ENCODE measurements at places on chromosomes 13 and 19. TPM values are rescaled to one million over a fixed set of nuclear protein-coding genes. Genes with fewer than 3 reads are reported as not detected.

- peaks cover under 1% of the 10 kb centered on the region for H3K4me1 ChIP-seq
- no peak for DNase-seq
- H3K27me3 ChIP-seq: peaks cover 37% of the 10 kb centered on the region
- H3K27ac ChIP-seq: no peak overlapping the region
- no peaks in the 10 kb centered on the region for H3K36me3 ChIP-seq
Observed at GRCh38 chr19:18230941-18231734, 4.9 kb upstream of the PDE4C start.

- H3K36me3 ChIP-seq: no peaks in the 10 kb centered on the region
- peaks cover 4% of the 10 kb centered on the region for H3K27me3 ChIP-seq
- H3K4me3 ChIP-seq: peak within 1 kb of the TSS; percentile 71
- DNase-seq: peak; percentile 47
- peaks cover 16% of the 10 kb centered on the region for H3K4me1 ChIP-seq
Observed at GRCh38 chr19:45863840-45864628, at the start of gene FOXA3. TSS of gene FOXA3 (plus strand) at chr19:45864326. CDS start at chr19:45864457, 131 bp downstream.

DNA sequence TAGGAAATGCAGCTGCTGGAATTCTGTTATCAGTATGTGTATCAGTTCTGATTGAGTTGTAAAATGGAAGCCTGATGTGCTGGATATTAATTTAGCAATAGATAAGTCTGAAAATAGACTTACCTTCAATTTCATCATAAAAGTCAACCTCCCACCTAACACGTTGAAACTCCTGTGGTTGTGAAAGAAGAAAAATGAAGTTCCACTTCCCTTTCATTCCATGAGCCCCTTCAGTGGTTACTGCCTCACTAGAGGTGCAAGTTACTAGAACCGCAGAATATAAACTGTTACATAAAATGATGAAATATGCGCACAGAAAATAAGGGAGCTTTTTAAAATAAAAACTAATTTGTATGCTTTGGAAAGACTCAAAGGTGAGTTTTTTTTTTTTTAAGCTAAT, 249.2 kb downstream of the SHISA2 start:
- H3K4me3 ChIP-seq: no peak overlapping the region
- no peak overlapping the region for H3K27ac ChIP-seq
- H3K36me3 ChIP-seq: no peaks in the 10 kb centered on the region
- H3K4me1 ChIP-seq: no peaks in the 10 kb centered on the region
- no peaks in the 10 kb centered on the region for H3K27me3 ChIP-seq
- no peak for DNase-seq

DNA sequence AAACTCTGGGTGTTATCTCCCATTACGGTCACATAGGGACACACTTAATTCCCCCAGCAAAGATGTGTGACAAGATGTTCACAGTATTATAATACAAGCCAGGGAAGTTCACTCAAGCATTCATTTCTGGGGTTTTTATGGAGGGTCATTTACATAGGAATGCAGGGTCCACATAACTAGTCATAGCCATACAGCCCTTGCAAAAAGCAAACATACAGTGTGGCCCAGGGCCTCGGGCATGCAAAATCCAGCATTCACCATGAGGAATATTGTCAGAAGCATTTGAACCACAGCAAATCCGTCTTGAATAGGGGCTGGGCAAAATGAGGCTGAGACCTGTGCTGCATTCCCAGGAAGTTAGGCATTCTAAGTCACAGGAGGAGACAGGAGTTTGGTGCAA, 13.0 kb upstream of the ZNF460 start:
- H3K27ac ChIP-seq: no peak overlapping the region
- H3K36me3 ChIP-seq: no peaks in the 10 kb centered on the region
- H3K4me3 ChIP-seq: no peak overlapping the region
- H3K27me3 ChIP-seq: no peaks in the 10 kb centered on the region

DNA sequence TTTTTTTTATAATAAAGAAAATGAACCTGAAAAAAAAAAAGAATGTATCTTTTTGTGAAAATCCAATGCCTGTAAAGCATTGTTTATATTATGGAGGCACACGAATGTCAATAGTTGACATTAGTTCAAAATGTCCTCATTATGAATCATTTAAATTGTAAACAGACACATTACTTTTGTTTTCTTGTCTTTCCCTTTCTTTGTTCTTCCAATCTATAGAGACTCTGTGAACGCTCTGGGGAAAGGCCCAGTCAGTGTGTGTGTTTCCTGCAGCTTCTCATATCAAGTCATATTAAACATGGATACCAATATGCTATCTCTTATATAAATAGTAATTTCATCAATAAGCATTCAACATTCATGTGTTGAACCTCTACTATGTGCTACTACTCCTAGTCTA, 193.1 kb downstream of the KCTD12 start:
- no peak overlapping the region for H3K4me3 ChIP-seq
- no peaks in the 10 kb centered on the region for H3K36me3 ChIP-seq
- H3K4me1 ChIP-seq: no peaks in the 10 kb centered on the region
- H3K27me3 ChIP-seq: no peaks in the 10 kb centered on the region

DNA sequence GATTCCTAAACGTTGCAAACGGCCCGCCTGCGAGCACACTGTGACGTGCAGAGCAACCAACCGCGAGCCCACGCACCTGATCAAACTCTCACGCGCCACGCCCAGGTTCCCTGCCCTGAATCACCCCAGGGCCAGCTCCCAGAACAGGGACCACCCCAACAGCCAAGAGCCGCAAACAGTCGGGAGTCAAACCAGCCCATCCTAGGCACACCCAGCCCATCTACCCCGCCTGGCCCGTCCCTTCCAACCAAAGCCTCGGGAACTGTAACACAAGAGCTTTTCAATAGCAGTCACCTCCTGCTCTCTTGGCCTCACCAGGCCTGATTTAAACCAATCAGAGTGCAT, 8.9 kb downstream of the PIP5K1C start:
- H3K27me3 ChIP-seq: no peaks in the 10 kb centered on the region
- peaks cover 22% of the 10 kb centered on the region for H3K4me1 ChIP-seq
- DNase-seq: no peak
- no peaks in the 10 kb centered on the region for H3K36me3 ChIP-seq

GRCh38 chr19:6214881-6215541, 64.8 kb downstream of the MLLT1 start:
- H3K4me1 ChIP-seq: no peaks in the 10 kb centered on the region
- no peak overlapping the region for H3K27ac ChIP-seq
- no peaks in the 10 kb centered on the region for H3K27me3 ChIP-seq

- no peaks in the 10 kb centered on the region for H3K27me3 ChIP-seq
- no peak overlapping the region for H3K27ac ChIP-seq
- no peaks in the 10 kb centered on the region for H3K4me1 ChIP-seq
- H3K4me3 ChIP-seq: no peak overlapping the region
- peaks cover 5% of the 10 kb centered on the region for H3K36me3 ChIP-seq
Observed at GRCh38 chr19:7961920-7962626, 18.6 kb upstream of the TIMM44 start.

DNA sequence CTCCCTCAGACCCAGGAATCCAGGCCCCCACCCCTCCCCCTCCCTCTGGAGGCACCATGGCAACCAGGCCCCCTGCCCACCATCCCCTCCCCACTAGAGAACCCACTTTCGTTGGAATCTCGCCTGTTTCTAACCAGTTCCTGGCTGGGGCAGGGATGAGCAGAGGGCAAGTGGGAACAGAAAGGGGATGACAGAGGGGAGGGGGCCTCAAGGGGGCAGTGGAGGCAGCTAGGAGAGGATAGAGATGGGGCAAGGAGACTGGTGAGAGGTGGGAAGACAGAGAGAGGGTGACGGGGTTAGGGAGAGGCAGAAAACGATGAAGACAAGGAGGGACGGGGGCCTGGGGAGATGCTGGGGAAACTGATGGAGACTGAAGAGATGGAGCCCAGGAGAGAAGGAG, 586 bp upstream of the C19orf81 start:
- no peaks in the 10 kb centered on the region for H3K4me1 ChIP-seq
- H3K36me3 ChIP-seq: no peaks in the 10 kb centered on the region
- H3K27ac ChIP-seq: no peak overlapping the region

- DNase-seq: no peak
- H3K27me3 ChIP-seq: no peaks in the 10 kb centered on the region
- no peak overlapping the region for H3K27ac ChIP-seq
- H3K4me1 ChIP-seq: no peaks in the 10 kb centered on the region
- no peak overlapping the region for H3K4me3 ChIP-seq
- H3K36me3 ChIP-seq: no peaks in the 10 kb centered on the region
Observed at GRCh38 chr13:33372251-33372919, 86.8 kb upstream of the STARD13 start.

- DNase-seq: no peak
- no peaks in the 10 kb centered on the region for H3K27me3 ChIP-seq
- H3K4me1 ChIP-seq: no peaks in the 10 kb centered on the region
- H3K36me3 ChIP-seq: no peaks in the 10 kb centered on the region
- H3K27ac ChIP-seq: no peak overlapping the region
Observed at GRCh38 chr19:5477451-5478215, 22.4 kb downstream of the ZNRF4 start.

GRCh38 chr13:102825921-102826706, 19.7 kb upstream of the ERCC5 start:
- H3K36me3 ChIP-seq: no peaks in the 10 kb centered on the region
- no peak for DNase-seq
- no peak overlapping the region for H3K27ac ChIP-seq
- H3K4me1 ChIP-seq: no peaks in the 10 kb centered on the region
- H3K4me3 ChIP-seq: no peak overlapping the region
- no peaks in the 10 kb centered on the region for H3K27me3 ChIP-seq

DNA sequence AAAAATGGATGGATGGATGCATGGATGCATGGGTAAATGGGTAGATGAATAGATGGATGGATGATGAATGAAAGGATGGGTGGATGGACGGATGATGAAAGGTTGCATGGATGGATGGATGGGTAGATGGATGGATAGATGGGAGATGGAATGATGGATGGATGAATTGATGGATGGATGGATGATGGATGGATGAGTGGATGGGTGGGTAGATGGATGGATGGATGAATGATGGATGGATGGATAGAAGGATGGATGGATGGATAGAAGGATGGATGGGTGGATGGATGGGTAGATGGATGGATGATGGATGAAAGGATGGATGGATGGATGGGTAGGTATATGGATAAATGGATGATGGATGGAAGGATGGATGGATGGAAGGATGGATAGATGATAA, 115.1 kb upstream of the LSM14A start:
- H3K4me3 ChIP-seq: no peak overlapping the region
- no peak for DNase-seq
- H3K36me3 ChIP-seq: no peaks in the 10 kb centered on the region

GRCh38 chr19:30326393-30326710, 45.8 kb upstream of the ZNF536 start:
- DNase-seq: no peak
- H3K4me3 ChIP-seq: no peak overlapping the region
- H3K36me3 ChIP-seq: no peaks in the 10 kb centered on the region
- no peak overlapping the region for H3K27ac ChIP-seq

DNA sequence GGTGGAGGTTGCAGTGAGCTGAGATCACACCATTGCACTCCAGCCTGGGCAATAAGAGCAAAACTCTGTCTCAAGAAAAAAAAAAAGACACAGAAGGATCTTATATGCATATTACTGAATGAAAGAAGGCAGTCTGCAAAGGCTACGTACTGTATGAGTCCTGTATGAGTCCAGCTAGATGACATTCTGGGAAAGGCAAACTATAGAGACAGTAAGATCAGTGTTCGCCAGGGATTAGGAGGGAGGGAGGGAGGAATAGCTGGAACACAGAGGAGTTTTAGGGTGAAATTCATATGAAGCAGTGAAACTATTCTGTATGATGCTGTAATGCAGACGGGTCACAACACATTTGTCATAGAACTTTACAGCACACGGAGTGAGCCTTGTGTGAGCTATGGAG, 165.9 kb upstream of the RNF113B start:
- no peaks in the 10 kb centered on the region for H3K36me3 ChIP-seq
- no peak for DNase-seq
- no peak overlapping the region for H3K4me3 ChIP-seq
- no peaks in the 10 kb centered on the region for H3K27me3 ChIP-seq

GRCh38 chr13:44012910-44013757, 133.4 kb downstream of the LACC1 start:
- no peak overlapping the region for H3K27ac ChIP-seq
- H3K27me3 ChIP-seq: no peaks in the 10 kb centered on the region
- H3K36me3 ChIP-seq: no peaks in the 10 kb centered on the region
- H3K4me1 ChIP-seq: no peaks in the 10 kb centered on the region
- H3K4me3 ChIP-seq: no peak overlapping the region
- no peak for DNase-seq

Gene ZNF540
- total RNA-seq: 2.3 TPM

Gene PLPP2
- total RNA-seq: not detected

Gene TDRD12
- total RNA-seq: 0.15 TPM

Measured in CD8-positive, alpha-beta memory T cell (primary cell).